ENCODE measurements at places on chromosomes 12 and 14.

DNA sequence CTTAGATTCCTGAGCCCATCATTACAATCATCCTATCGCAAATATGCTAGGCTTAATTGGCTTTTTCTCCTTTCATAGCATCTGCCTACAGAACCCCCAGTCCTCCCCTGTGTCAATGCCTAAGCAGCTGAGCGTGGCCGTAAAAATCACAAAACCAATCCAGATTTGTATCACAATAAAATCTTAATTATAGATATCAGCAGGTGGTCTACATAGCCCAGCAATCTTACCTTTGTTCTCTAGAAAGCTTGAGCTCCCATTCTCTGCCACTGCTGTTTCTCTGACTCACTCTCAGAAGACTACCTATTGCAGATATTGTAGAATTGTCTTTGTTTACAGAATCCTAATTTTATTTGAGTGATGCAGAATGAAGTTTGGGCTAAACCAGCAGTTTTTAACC is 37.9 kb upstream of the PPM1A start:
- DNase-seq, result no peak

DNA sequence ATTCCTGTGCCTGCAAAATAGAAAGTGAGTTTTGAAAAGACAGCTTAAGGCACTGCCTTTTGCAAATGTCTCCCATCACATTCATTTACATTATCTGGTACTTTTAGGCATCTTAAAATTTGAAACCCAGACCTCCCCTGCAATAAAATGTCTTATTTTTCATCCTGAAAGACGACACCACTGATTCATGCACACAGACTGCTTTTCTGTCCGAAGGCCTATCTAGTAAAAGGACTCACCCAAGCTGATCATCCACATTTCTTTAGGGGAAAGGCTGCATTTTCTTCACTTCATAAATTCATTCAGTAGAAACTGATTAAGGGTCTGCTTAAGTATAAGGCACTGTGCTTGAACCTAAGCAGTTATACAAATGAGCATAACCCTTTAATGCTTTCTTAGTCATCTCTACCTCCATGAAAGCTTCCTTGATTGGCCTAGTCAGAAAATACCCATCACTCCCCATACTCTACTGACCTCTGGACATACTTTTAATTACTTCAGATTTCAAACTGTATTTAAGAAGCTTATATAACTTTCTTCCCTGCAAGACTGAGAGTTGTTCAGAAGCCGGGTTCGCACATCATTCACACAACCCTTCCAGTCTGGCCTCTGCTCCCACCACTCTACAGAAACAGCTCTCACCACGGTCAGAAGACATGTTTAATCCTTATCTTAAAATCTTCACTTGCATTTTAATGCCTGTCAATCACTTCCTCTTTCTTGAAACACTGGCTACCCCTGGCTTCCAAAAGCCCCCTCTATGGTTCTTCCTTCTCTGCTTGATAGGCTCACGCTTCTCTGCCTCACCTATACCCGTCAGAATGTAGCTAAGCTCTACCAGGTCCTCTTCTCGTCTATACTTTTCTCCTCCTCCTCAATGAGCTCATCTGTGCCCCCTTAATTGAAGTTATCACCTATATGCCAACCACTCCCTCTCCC is 288.6 kb downstream of the MED13L start:
- DNase-seq, result no peak

GRCh38 chr12:12159988-12160387 is 89.2 kb downstream of the BCL2L14 start:
- DNase-seq, result no peak

GRCh38 chr12:65896743-65897142 is 72.5 kb downstream of the HMGA2 start:
- no peak for DNase-seq

GRCh38 chr14:99675951-99676350 is 8.1 kb upstream of the CYP46A1 start:
- no peak for DNase-seq

- DNase-seq, result no peak
These were observed 158.9 kb upstream of the PLEKHG7 start for GRCh38 chr12:92543840-92544239.

DNA sequence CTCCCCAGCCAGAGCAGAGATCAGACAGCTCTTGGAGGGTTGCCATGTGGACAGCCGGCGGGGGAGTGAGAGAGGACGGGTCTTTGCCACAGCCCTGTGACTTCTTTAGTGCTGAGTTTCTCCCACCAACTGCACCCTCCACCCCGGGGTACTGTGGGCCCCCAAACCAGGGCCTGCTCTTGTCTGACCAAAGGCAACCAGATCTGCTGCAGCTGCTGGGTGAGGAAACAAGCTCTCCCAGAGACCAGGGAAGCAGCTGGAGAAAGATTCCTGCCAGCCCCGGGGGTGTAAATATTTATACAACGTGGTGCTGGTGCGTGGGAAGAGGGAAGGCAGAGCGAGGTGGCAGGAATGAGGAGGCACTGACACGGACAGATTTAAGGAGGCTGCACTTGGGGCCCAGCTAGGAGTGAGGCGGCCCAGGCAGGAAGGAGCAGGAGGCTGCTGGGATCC is 14.3 kb upstream of the ZFP36L1 start:
- no peak for DNase-seq

- DNase-seq, result no peak
These were observed 110.9 kb upstream of the PLXNC1 start for GRCh38 chr12:94037444-94037843.

GRCh38 chr12:106070147-106070546 is 68.6 kb downstream of the NUAK1 start:
- no peak for DNase-seq

DNA sequence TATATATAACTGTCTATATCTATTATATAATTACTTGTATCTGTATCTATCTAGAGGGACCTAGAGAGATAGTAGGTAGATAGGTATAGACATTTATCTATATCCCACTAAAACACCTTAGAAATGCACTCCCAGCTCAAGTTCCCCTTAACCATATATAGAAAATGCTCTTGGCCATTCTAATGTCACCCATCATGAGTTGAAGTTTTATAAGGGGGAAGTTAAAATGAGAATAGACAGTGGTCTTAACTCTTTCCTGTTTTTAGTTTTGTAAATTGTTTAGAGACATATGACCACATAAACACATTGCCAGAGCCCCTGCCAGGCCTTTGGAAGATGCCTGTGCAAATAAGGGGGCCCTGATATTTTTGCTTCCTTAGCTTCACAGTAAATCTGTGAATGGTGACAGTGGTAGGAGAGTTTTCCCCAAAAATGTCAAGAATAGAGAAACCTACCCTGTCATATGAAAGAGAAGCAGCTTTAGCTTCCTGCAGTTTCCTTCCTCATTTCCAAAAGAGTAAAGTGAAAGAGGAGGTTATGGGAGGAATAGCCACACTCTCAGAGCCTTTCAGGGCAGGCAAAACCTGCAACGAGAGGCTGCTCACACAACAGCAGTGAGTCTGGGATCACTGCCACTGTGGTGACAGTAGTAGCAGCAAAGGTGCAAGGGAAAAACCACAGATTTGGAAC is 45.5 kb downstream of the MGST1 start:
- DNase-seq, result no peak

- no peak for DNase-seq
These were observed 131.8 kb downstream of the NPAS3 start for GRCh38 chr14:33070475-33070874.

- DNase-seq, result no peak
These were observed 30.9 kb downstream of the PIGH start for GRCh38 chr14:67569011-67569650.

DNA sequence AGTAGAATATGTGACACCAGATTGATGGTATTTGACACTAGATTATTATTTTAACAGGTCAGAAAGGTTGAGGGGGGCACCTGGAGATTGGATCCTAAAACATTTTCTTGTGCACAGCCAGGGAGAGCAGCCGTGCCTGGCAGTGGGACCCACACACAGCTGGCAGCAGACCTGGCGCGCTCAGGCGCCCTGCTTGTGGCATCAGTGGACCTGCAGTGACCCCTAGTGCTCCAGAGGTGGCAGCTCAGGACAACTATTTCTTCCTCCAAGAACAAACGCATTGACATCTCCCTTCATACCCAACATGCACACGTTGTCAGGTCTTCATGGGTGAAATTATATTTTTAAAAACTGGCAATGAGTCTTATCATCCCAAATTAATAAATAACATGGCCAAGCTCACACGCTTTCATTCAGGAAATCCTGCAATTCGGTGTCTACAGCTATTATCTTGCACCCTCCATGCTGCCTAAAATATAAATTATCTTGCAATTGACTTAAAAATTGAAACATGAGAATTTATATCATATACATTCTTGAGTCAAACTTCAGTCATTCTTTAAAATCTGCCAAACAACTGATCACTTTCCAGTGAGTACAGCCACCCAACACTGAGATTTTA is 7.7 kb upstream of the TMEM132D start:
- peak; percentile 58 for DNase-seq

GRCh38 chr14:50744231-50744630 is 76.1 kb upstream of the SAV1 start:
- no peak for DNase-seq

DNA sequence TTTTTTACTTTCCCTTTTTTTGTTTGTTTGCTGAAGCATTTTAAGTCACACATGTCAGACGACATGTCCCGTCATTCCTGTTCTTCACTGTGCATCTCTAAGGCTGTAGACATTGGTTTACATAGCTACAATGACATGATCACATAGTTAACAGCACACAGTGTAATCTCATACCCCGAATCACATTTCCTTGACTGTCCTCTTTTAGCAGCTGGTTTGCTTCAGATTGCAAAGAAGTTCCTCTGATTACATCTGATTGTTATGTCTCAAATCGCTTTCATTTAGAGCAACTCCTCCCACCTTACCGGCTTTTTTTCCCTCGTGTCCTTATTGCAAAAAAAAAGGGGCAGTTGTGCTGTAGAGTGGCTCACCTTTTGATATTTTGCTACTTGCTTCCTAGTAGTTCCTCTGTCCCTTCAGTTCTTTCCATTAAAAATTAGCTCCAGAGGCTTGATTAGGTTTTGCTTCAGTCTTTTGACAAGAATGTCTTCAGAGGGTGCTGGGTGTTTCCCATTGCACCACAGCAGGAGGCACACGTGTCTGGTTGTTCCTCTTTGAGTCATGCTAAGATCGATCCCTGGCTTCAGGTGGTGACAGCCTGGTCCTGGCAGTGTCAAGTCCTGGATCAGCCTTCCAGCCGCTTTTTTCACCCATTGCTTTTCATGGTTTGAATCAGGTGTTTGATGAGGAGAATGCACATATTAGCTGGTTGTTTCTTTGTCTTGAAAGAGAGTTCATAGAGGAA is 35.0 kb downstream of the ZNF664 start:
- no peak for DNase-seq

- no peak for DNase-seq
These were observed 14.8 kb downstream of the ACOT6 start for GRCh38 chr14:73627151-73627558.

- peak; percentile 18 for DNase-seq
These were observed 527.3 kb upstream of the CCDC196 start for GRCh38 chr14:65958664-65959562.

DNA sequence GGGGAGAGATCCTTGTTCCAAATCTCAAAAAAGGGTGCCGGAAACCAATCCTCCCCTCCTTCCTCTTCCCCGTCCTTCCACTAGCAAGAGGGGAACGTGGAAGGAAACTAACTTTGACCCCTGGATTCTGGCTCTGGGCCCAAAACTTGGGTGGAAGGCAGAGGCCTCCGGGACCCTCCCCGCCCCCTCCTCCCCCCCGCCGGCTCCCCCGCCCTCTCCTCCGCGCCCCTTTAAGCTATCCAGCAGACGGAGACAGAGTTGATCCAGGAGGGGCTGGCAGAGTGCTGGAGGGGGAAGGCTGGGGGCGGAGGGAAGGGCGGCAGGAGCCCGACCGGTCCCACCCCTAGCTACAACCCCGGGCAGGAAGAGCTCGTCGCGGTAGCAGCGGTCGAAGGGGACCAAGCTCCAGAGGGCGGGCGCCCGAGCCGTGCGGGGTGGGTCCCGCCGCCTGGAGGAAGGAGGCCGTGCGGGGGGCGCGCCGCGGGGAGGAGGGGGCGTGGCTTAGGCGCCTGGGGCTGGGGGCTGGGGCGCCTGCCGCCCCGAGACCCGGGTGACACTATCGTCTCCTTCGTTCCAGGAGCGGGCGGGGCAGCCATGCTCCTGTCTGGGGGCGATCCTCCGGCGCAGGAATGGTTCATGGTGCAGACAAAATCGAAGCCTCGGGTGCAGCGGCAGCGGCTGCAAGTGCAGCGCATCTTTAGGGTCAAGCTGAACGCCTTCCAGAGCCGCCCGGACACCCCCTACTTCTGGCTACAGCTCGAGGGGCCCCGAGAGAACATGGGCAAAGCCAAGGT is at the start of gene NYNRIN:
Gene NYNRIN, plus strand, starts transcription at position 351 of the 794 bp plus-strand sequence. Its CDS starts 244 bp downstream, at position 595.
- no peak for DNase-seq

DNA sequence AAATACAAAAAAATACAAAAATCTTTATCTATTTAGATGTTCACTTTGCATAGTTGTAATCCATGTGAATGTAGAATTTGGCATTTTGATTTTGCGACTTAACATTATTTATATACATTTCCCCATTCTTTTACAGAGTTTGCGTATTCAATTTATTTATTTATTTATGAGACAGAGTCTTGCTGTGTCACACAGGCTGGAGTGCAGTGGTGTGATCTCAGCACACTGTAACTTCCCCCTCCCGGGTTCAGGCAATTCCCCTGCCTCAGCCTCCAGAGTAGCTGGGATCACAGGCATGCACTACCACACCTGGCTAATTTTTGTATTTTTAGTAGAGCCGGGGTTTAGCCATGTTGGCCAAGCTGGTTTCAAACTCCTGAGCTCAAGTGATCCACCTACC is 25.3 kb upstream of the STRN3 start:
- DNase-seq, result no peak

DNA sequence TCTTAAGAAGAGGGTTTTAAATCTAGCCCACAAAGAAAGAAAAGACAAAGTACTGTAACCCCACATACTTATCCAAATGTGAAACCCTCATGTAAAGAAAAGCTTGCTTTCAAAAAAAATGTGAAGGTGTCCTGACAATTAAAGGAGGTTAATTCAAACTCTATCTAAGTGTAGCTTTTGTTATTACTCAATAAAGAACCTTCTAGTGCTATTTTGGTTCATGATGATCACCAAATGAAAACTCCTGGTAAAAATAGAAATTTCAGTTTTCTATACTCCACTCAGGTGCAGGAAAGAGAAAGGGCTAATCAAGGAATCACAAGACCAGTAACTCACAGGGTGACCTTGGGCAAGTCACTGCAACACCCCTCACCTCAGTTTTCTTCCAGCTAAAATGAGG is 1.6 kb downstream of the STAB2 start:
- no peak for DNase-seq

DNA sequence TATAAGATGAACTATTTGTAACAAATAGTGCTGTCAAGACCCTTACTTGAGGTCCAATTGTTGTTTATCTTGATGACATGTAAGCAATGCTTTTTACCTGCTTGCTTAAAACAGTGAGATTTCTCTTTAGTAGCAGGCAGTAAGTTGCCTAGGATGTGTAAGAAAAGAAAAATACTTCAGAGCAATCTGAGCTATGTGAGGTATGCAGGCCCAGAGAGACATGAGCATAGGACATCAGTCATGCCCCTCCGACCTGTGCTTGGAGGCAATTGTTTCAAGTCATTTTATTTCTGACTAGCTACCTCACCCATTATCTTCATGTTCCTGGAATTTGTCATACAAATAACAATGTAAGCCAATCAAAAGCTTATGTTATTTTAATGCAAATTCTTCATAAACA is 930.6 kb upstream of the FBXO33 start:
- no peak for DNase-seq

Measured in GM12891 (cell line).